ENCODE measurements at places on chromosomes 7 and 10. TPM values are rescaled to one million over a fixed set of nuclear protein-coding genes. Genes with fewer than 3 reads are reported as not detected.

CEP55 gene
- 19.0 TPM for total RNA-seq

TRIM73 gene
- total RNA-seq, result 0.51 TPM

TNS3 gene
- 52.6 TPM for total RNA-seq

SSC4D gene
- 0.33 TPM for total RNA-seq

CAMK2B gene
- 0.26 TPM for total RNA-seq

JAZF1 gene
- 4.6 TPM for total RNA-seq

SLC13A4 gene
- total RNA-seq, result 0.50 TPM

ZNF488 gene
- not detected for total RNA-seq

GPAM gene
- total RNA-seq, result 19.3 TPM

TMEM139 gene
- total RNA-seq, result not detected

TAS2R39 gene
- not detected for total RNA-seq

RNF148 gene
- 0.83 TPM for total RNA-seq

BMPER gene
- total RNA-seq, result 12.2 TPM

HKDC1 gene
- total RNA-seq, result 2.1 TPM

C7orf57 gene
- total RNA-seq, result not detected

HOXA5 gene
- total RNA-seq, result 22.1 TPM

STOX1 gene
- under 0.01 TPM for total RNA-seq

FBXO24 gene
- 0.33 TPM for total RNA-seq

SLC18A3 gene
- total RNA-seq, result not detected

STEAP4 gene
- total RNA-seq, result 0.99 TPM

INTS1 gene
- 22.9 TPM for total RNA-seq

HMX3 gene
- total RNA-seq, result not detected

SYCE1 gene
- 0.17 TPM for total RNA-seq

CLCN1 gene
- total RNA-seq, result under 0.01 TPM

MMP21 gene
- total RNA-seq, result 0.26 TPM

CALHM3 gene
- not detected for total RNA-seq

RET gene
- total RNA-seq, result 0.77 TPM

CADPS2 gene
- total RNA-seq, result 40.8 TPM

ABCB4 gene
- total RNA-seq, result 0.26 TPM

ITGB8 gene
- total RNA-seq, result 100 TPM

AFAP1L2 gene
- total RNA-seq, result 0.77 TPM

KLF14 gene
- total RNA-seq, result under 0.01 TPM

LIPF gene
- not detected for total RNA-seq

LARP4B gene
- 25.4 TPM for total RNA-seq

ENO4 gene
- total RNA-seq, result under 0.01 TPM

EN2 gene
- total RNA-seq, result not detected

CYP3A5 gene
- total RNA-seq, result 12.4 TPM

NPC1L1 gene
- total RNA-seq, result under 0.01 TPM

TMEM254 gene
- 5.4 TPM for total RNA-seq

CTNNA3 gene
- under 0.01 TPM for total RNA-seq

VSTM2A gene
- total RNA-seq, result not detected

LRIT1 gene
- not detected for total RNA-seq

TMEM273 gene
- not detected for total RNA-seq

MSS51 gene
- 1.5 TPM for total RNA-seq

SYT15B gene
- total RNA-seq, result not detected

ELFN1 gene
- total RNA-seq, result 0.51 TPM

THNSL1 gene
- 5.6 TPM for total RNA-seq

LAMB1 gene
- total RNA-seq, result 440 TPM

TEX36 gene
- total RNA-seq, result not detected

PPP1R9A gene
- total RNA-seq, result 3.3 TPM

OPN4 gene
- not detected for total RNA-seq

PAPOLB gene
- under 0.01 TPM for total RNA-seq

CUBN gene
- total RNA-seq, result 1.3 TPM

LGI1 gene
- not detected for total RNA-seq

ARHGEF5 gene
- total RNA-seq, result 3.9 TPM

PRSS37 gene
- not detected for total RNA-seq

ITIH5 gene
- 49.3 TPM for total RNA-seq

Data from fibroblast of lung (primary cell).